AG04449 (cell line): ENCODE measurements at places on chromosomes 2 and 18.

- DNase-seq = no peak
These were observed 974.3 kb upstream of the CELF4 start for GRCh38 chr18:38539856-38540255.

- DNase-seq = no peak
These were observed 8.6 kb downstream of the DOCK10 start for GRCh38 chr2:225033440-225034318.

GRCh38 chr2:112712903-112713584 is 7.8 kb upstream of the NT5DC4 start:
- DNase-seq = no peak

DNA sequence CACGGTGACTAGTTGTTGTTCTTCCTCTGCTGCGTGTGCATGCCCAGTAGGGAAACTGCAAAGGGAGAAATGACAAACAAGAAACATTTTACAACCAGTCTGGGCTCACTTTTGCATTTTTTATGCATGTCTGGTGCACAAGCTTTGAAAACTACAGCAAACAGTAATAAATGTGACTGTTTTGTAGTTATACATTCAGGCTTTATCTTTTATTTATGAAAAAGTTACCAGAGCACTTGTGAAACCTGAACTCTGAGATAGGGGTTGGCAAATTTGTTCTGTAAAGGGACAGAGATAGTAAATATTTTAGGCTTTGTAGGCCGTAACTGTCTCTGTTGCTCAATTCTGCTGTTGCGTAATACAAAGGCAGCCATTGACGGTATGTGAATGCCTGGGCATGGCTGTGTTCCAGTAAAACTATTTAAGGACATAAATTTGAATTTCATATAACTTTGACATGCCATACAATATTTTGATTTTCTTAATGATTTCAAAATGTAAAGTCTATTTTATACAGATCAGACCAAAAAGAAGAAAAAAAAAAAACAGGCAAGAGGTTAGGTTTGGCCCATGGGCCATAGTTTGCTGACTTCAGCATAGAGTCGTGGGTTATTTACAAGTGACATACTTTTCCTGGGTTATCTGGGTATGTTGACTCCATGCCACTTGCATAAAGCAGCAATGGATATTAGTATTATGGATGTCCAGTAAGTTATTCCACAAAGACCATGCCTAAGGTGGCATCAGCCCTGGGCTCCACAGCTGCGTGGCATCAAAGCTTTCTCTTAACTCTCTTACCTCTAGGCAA is 53.6 kb upstream of the EML6 start:
- peak; percentile 49 for DNase-seq
